ENCODE measurements at places on chromosomes 7 and 10.
A peak's percentile ranks its signal among the peaks of the same experiment; 100 is the strongest.

GRCh38 chr7:23680414-23681405, 711 bp downstream of the FAM221A start:
- no peaks in the 10 kb centered on the region for H3K36me3 ChIP-seq
- peaks cover 10% of the 10 kb centered on the region for H3K4me1 ChIP-seq
- DNase-seq: peak; percentile 21
- peak overlapping the region; percentile 58 for H3K27ac ChIP-seq
- peak overlapping the region; percentile 93 for H3K4me3 ChIP-seq

GRCh38 chr7:37643876-37644275, 39.7 kb upstream of the GPR141 start:
- no peak for DNase-seq
- peaks cover 24% of the 10 kb centered on the region for H3K27me3 ChIP-seq
- H3K4me1 ChIP-seq: peaks cover 3% of the 10 kb centered on the region
- peaks cover 6% of the 10 kb centered on the region for H3K36me3 ChIP-seq
- H3K27ac ChIP-seq: no peak overlapping the region

DNA sequence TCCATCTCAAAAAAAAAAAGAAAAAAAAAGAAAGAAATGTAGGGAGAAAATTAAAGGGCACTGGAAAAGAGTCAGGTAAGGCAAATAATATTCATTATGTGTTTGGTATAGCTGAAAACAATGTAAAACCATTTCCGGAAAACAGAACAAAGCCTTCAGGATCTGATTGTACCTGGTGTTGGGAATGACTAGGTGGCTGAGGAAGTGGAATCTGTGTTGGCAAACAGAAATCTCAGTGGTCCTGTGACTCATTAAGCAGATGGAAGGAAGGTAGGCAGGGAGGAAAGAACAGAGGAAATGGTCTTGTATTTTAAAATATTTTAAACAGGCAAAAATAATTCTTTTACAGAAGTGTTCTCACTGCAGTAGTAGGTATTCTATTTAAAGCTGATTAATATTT, 55.7 kb upstream of the GATA3 start:
- H3K27ac ChIP-seq: no peak overlapping the region
- H3K4me1 ChIP-seq: no peaks in the 10 kb centered on the region
- H3K36me3 ChIP-seq: no peaks in the 10 kb centered on the region
- no peak overlapping the region for H3K4me3 ChIP-seq
- DNase-seq: no peak

DNA sequence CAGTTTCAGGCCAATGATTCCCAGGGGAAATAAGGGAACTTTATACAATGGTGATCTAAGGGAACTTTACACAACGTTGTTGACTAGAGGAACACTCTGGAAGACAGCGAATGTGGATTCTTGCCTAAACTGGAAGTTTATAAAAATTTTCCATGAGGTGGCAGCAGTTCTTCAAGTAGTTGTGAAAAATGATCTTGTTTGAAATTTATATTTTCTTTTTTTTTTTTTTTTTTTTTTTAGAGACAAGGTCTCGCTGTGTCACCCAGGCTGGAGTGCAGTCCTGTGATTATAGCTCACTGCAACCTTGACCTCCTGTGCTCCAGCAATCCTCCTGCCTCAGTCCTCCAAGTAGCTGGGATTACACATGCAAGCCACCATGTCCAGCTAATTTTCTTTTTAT, 32.1 kb upstream of the GTF2I start:
- peaks cover 1% of the 10 kb centered on the region for H3K4me1 ChIP-seq
- H3K27me3 ChIP-seq: no peaks in the 10 kb centered on the region
- DNase-seq: no peak
- H3K36me3 ChIP-seq: no peaks in the 10 kb centered on the region
- no peak overlapping the region for H3K4me3 ChIP-seq

GRCh38 chr10:73859428-73859783, 14.9 kb downstream of the CAMK2G start:
- H3K27ac ChIP-seq: peak overlapping the region; percentile 86
- peak overlapping the region; percentile 71 for H3K4me3 ChIP-seq
- no peaks in the 10 kb centered on the region for H3K27me3 ChIP-seq
- H3K4me1 ChIP-seq: peaks cover 42% of the 10 kb centered on the region

- H3K4me1 ChIP-seq: no peaks in the 10 kb centered on the region
- no peak for DNase-seq
- no peak overlapping the region for H3K27ac ChIP-seq
- H3K4me3 ChIP-seq: no peak overlapping the region
Measured at GRCh38 chr7:11750191-11750590, 81.8 kb downstream of the THSD7A start.

DNA sequence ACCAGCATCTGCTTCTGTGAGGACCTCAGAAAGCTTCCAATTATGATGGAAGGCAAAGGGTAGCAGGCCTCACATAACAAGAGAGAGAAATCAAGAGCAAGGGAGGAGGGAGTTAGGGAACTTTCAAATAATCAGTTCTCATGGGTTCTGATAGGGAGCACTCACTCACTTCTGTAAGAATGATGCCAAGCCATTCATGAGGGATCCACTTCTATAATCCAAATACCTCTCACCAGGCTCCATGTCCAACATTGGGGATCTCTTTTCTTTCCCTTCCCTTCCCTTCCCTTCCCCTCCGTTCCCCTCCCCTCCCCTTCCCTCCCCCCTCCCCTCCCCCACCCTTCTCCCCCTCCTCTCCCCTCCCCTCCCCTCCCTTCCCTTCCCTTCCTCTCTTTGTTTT, 884.6 kb upstream of the GHITM start:
- H3K27ac ChIP-seq: no peak overlapping the region
- H3K27me3 ChIP-seq: no peaks in the 10 kb centered on the region
- H3K4me3 ChIP-seq: no peak overlapping the region

GRCh38 chr7:105664816-105665525, 83.7 kb upstream of the EFCAB10 start:
- H3K36me3 ChIP-seq: peaks cover 16% of the 10 kb centered on the region
- peaks cover 2% of the 10 kb centered on the region for H3K4me1 ChIP-seq

DNA sequence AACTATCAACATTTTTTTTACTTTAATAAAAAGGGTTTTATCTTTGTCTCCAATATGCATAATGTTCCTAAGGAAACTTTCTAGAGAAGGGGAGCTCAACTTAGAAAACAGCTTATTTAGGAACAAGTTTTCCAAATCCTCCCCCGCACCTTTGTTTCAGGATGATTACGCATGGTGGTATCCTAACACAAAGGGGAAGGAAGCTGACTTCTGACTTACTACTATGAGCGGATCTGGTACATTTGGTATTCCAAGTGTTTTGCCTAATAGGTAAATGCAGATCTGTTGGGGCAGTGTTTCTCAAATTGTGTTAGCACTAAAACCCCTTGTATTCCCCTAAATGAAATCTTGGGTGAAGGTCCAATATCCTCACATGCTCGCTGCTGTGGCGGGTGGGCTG, 229.3 kb upstream of the KLF14 start:
- no peak for DNase-seq
- no peaks in the 10 kb centered on the region for H3K27me3 ChIP-seq
- no peak overlapping the region for H3K4me3 ChIP-seq
- peaks cover 89% of the 10 kb centered on the region for H3K36me3 ChIP-seq
- H3K4me1 ChIP-seq: peaks cover 40% of the 10 kb centered on the region

GRCh38 chr7:43750016-43750887, 8.2 kb upstream of the BLVRA start:
- peaks cover 8% of the 10 kb centered on the region for H3K4me1 ChIP-seq
- no peaks in the 10 kb centered on the region for H3K36me3 ChIP-seq
- DNase-seq: no peak
- H3K4me3 ChIP-seq: peak overlapping the region; percentile 18

DNA sequence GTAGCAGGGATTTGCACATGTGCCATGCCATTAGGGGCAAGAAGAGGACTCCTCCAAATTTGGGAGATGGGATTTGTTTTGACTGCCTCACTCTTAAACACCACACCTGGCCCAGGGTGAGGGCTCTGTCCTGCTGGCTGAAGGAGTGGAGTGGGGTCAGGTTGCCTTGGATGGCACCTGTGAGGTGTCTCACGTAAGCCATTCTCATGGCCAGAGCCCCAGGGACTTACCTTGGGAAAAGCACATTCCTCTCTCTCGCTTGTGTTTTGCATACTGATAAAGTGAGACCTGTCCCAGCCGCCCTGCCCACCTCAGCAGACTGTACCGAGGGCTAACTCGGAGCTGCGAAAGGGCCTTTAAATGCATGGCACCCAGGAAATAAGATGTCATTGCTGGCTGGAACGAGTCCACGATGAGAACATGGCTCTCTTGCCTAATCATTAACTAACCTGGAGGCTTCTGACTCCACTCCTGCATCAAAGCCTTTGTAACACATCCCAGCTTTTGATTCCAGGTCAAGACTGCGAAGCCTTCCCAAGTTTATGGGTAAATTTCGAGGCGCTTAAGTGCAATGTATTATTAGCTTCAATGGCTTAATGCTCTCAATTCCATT, 184.0 kb upstream of the RNF32 start:
- peaks cover 63% of the 10 kb centered on the region for H3K27me3 ChIP-seq
- no peak overlapping the region for H3K27ac ChIP-seq
- no peak overlapping the region for H3K4me3 ChIP-seq
- H3K4me1 ChIP-seq: no peaks in the 10 kb centered on the region
- H3K36me3 ChIP-seq: no peaks in the 10 kb centered on the region
- no peak for DNase-seq

DNA sequence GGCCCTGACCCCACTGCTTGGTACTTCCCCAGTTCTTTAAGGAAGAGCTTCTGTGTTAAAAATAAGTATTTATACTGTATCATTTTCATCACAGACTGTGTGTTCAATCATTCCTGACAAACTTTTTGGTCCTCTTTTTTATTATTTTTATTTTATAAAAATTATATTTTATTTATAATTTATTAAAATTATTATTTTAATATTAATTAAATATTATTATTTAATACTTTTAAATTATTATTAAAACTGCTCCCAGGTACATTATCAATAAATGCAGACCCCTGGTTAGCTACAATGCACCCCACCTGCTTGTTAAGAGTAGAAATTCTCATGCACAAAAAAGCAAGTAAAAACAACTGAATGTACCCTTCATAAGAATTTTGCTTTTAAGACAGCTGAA, 172.0 kb downstream of the GLI3 start:
- H3K4me3 ChIP-seq: no peak overlapping the region
- no peaks in the 10 kb centered on the region for H3K4me1 ChIP-seq
- no peak overlapping the region for H3K27ac ChIP-seq
- no peaks in the 10 kb centered on the region for H3K36me3 ChIP-seq
- no peak for DNase-seq
- H3K27me3 ChIP-seq: no peaks in the 10 kb centered on the region

- DNase-seq: no peak
- no peak overlapping the region for H3K27ac ChIP-seq
- H3K4me1 ChIP-seq: no peaks in the 10 kb centered on the region
- no peak overlapping the region for H3K4me3 ChIP-seq
- H3K36me3 ChIP-seq: no peaks in the 10 kb centered on the region
Measured at GRCh38 chr10:75647675-75648074, 216.3 kb downstream of the LRMDA start.

DNA sequence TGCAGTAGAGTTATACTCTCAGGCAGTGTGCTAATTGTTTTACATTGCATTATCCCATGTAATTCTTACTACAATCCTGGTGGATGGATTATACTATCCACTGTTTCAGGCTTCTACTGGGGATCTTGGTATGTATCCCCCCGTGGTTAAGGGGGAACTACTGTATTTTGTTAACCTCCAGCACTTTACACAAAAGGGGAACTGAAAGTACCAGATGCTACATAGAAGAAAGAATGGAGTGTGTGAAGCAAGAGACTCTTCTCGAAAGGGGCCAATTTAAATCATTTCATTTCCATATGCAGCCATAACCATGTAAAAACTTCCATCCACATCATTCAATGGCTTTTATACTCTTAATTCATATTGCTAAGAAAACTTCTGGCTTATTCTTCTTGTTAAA, 69.4 kb downstream of the C1GALT1 start:
- H3K27me3 ChIP-seq: no peaks in the 10 kb centered on the region
- no peak overlapping the region for H3K4me3 ChIP-seq
- no peak overlapping the region for H3K27ac ChIP-seq
- DNase-seq: no peak
- peaks cover 3% of the 10 kb centered on the region for H3K4me1 ChIP-seq

- peaks cover 3% of the 10 kb centered on the region for H3K36me3 ChIP-seq
- peaks cover 21% of the 10 kb centered on the region for H3K27me3 ChIP-seq
- no peak for DNase-seq
- H3K27ac ChIP-seq: no peak overlapping the region
Measured at GRCh38 chr7:74514131-74514591, 60.5 kb downstream of the GTF2IRD1 start.

DNA sequence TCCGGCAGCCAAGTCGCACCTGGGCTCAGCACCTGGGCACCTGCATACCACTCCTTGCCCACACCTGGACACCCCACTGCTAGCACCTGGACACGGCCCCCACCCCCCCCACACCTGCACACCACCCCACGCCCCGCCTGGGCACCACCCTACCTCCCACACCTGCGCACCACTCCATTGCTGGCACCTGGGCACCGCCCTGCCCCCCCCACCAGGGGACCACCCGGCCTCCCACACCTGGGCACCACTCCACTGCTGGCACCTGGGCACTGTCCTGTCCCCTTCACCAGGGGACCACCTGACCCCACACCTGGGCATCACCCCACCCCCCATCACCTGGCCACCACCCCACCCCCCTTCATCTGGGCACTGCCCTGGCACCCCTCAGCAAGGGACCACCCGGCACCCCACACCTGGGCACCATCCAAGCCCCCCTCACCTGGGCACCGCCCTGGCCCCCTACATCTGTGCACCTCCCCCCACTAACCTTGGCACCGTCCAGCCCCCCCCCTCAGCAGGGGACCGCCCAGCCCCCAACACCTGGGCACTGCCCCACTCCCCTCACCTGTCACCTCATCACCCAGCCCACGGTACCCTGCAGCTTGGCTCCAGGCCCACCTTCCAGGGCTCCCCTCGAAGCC, 33.8 kb upstream of the RNF32 start:
- DNase-seq: no peak
- H3K4me3 ChIP-seq: no peak overlapping the region
- peaks cover 8% of the 10 kb centered on the region for H3K36me3 ChIP-seq
- peaks cover 6% of the 10 kb centered on the region for H3K4me1 ChIP-seq
- H3K27me3 ChIP-seq: peaks cover 30% of the 10 kb centered on the region
- no peak overlapping the region for H3K27ac ChIP-seq

- no peak overlapping the region for H3K27ac ChIP-seq
- H3K4me3 ChIP-seq: no peak overlapping the region
- DNase-seq: no peak
- peaks cover 5% of the 10 kb centered on the region for H3K27me3 ChIP-seq
- no peaks in the 10 kb centered on the region for H3K4me1 ChIP-seq
Measured at GRCh38 chr7:142153400-142153799, 41.9 kb downstream of the MGAM2 start.

DNA sequence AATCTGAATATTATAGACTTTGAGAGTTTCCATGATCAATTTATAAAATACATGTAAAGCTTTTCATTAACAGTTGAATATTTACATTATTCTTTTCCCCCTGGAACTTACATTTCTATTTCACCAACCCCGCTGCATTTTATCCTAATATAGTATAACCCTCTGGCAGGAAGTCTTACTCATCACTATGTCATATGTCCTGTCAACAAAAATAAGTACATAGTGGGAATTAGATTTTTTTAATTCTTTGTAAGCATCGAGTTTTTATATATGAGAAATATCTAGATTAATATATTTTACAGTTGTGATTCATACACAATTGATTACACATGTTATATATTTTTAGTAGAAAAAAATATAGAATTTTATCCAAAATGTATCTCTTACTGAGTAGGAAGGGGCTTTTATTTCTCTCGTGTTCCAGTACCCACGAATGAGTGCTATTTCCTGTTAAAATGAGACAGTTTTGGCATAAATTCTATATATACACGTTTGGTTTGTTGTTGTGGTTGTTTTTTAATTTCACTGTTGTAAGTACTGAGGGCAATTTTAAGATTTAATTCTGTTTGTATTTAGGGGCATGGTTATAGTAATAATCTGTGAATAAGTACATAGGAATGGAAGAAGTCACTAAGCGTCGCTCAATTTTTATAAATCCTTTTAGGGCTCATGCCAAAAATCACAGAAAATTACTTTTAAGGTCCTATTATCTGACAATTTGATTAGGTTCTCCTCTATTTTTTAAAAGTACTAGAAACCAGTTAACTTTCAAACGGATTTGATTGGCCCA, 87.1 kb downstream of the HECW1 start:
- peaks cover 17% of the 10 kb centered on the region for H3K27me3 ChIP-seq
- no peaks in the 10 kb centered on the region for H3K36me3 ChIP-seq
- H3K4me3 ChIP-seq: no peak overlapping the region
- no peak for DNase-seq
